ENCODE measurements at places on chromosomes 11 and 22. TPM values are rescaled to one million over a fixed set of nuclear protein-coding genes. Genes with fewer than 3 reads are reported as not detected.

DNA sequence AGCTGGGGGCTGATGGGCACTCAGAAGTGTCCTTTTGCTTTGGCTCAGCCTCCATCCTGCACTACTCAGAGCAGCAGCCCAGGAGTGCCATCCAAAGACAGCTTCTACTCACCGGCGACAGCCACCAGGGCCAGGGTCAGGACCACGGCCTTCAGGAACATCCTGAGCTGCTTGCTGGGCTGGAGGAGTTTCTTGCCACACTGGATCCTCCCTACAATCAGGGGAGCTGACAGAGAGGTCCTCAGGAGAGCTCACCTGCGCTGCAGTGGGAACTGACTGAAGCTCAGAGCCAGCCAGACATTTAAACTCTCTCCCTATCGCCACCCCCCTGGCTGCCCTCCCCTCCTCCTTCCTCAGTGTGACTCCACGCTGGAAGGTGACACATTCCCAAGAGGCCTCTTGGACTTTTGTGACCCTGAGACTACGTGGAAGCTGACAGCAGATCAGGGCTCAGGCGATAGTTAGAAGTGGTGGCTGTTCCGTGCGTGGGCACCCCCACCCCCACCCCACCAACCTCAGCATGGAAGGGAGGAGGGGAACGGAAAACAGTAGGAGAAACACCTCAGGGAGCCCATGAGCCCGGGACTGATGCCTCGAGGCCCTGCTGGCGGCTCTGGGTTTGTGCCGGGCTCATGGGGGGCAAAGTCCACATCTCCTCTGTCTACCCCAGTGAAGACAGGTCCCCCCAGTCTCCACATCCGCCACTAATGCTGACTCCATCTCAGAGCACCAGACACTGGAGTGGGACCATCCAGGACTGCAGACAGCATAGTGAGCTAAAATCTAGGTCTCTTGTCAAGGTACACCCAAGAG lies at the start of gene APOA4:
TSS of gene APOA4 (minus strand) at position 274 of the 813 bp plus-strand sequence. CDS start at position 161, 113 bp downstream.
- no peak for DNase-seq

DNA sequence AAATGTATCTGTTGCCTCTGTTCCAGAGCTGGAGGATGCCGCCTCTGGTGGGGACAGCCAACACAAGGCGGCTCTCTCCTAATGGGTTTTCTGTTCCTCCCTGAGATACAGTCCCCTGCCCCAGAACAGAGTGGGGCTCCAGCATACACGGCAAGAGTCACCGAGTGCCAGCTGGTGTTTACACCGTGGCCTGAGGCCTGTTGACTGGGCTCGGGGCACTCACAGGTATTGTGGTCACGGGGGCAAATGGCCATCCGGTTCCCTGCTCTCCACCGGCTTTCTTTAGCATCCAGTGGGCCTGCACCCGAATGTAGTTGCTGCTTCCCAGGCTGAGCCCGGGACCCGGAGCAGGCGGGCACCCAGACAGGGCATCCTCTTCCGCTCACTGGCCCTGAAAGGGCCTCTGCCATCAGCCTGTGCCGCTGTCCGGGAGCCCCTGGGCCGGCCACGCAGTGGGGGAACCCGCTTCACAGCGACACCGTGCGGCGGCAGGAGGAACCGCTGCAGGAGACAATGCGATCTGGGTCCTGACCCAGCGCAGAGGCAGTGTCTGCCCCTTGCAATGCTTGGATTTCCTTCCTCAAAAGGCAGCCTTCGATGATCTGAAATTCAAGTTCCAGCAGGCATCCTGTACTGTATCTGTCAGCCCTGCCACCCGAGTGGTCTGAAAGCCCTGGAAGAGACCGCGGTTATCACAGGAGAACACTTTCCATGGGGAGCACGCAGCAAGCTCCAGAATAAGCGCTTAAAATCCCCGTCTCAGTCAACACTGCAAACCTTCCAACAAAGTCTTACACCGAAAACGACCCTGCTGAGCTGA lies 859 bp upstream of the KRTAP5-5 start:
- DNase-seq = no peak

GRCh38 chr11:33538726-33539125 lies 161.9 kb downstream of the C11orf91 start:
- no peak for DNase-seq

DNA sequence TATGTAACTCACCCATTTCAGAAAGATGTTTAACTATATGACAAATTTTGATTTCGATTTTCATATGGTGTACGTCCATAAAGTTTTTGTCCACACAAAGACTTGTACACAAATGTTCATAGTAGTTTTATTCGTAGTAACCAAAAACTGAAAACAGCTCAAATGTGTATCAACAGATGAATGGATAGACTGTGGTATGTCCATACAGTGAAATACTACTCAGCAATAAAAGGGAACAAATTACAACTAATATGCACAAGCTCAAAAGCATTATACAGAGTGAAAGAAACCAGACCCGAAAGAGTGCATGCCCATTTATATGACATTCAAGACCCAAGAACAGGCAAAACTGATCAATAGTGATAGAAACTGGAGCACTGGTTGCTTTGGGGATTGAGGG lies 64.0 kb downstream of the MN1 start:
- no peak for DNase-seq

DNA sequence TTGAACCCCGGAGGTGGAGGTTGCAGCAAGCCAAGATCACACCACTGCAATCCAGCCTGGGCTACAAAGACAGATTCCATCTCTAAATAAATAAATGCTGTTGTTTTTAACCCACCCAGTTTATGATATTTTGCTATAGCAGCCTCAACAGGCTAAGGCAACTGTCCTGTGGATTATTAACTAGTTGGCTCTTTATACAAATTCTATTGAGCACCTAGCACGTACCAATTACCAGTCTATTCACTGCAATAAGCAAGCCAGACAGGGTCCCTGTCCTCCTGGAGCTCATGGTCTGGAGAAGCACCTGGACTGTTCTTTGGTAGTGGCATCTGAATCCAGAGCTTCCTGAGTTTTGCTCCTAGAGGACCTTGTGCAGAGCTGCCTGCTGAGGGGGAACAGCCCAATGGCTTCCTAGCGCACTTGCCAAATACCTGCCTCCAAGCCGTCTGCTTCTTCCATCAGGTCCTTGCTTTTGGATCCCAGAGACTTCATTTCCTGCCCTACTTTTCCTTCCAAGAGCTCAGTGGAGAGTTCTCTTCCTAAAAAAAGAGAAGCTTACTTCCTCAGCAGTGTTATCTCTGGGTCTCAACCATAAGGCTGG lies 49.9 kb upstream of the MICAL2 start:
- no peak for DNase-seq

GRCh38 chr22:50416996-50417395 lies 57.8 kb downstream of the SBF1 start:
- no peak for DNase-seq

DNA sequence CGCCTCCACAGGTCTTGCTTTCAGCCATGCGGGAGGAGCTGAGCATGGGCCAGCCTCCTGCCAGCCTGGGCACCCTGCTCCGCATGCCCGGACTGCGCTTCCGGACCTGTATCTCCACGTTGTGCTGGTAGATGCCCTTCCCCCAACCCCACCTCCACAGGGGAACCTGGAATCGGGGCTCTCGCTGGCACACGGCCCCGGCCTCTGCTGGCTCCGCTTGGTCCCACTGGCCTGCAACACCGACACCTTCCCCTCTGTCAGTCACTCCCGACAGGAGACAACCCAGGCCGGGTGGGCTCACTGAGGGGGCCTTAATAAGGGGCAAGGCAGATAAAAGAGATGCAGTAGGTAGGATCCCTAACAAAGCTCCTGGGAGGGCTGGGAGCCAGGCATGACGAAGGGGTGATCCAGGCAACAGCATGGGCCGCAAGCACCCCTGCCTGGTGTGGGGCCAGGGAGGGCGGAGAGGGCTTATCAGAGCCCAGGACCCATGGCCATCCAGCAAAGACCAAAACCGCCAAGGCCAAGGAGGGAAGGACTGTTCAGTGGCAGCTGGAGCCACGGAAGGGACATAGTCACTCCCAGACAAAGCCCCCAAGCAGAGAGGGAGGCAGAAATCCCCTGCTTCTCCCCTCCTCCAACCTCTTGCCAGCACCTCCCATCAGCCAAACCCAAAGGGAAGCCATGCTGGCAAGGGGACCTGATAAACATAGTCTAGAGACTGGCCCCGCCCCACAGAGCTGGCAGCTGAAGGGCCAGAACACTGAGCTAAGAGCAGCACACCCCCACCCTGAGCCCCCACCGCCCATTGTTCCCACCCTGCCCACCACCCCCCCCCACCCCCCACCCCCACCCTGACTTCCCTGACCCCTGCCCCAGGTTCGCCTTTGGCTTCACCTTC lies 8.0 kb downstream of the SLC22A12 start:
- no peak for DNase-seq

DNA sequence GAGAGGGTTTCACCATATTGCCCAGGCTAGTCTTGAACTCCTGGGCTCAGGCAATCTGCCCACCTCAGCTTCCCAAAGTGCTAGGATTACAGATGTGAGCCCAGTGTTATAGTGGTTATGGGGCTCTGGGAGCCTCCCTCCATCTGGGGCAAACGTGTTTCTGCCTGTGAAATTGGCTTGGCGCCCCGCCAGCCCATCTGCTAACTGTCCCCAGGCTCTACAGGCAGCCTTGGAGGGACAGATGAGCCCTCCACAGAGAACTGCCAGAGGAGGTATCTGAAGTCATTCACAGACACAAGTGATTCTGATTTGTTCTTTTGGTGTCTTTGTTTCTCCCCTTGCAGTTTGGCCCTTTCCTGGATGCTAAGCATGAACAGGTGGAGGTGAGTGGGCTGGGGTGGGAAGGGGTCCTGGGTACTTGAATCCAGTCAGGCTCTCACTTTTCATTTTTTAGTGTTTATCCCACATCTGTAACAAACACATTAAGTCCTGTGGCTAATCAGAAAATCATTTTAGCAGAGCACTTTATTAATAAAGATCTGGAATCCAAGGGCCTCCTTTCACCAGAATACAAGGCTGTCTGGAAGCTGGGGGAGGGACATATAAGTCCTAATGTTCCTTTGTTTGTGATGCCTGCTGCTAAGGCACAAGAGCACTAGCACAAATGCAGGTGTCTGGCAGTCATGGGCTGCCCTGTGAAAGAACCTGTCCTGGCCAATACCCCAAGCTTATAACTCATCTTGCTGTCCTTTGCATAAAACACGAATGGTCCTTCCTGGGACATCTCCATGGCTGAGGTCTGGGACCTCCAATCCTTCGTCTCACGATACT lies 25.7 kb upstream of the CDC42EP2 start:
- no peak for DNase-seq

ZNF280A gene
- not detected for polyA plus RNA-seq

TRIM34 gene
- polyA plus RNA-seq = 11.9 TPM

MS4A6E gene
- not detected for polyA plus RNA-seq

All from right renal pelvis (tissue), 4 donors.